T follicular helper cell (primary cell): ENCODE measurements at places on chromosomes 12 and 14.

DNA sequence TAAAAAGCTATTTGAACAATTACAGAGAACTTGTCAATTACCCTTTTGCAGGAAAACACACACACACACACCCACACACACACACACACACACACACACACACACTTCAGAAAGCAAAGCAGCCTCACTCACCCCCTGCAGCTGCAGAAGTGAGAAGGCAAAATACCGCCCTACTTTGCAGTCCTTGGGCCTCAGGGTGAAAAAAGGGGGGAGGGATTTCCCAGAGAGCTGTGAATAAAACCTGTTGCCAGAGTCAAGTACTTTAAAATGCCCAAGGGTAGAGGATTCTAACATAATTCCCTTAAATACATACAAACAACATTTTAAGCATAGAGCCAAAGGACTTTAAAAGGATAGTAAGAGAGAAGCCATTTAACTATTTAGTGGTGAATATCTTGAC is 285.9 kb downstream of the MDGA2 start:
- no peak for DNase-seq

- no peak for DNase-seq
Observed at GRCh38 chr14:104875811-104876210, 10.7 kb downstream of the CEP170B start.

- no peak for DNase-seq
Observed at GRCh38 chr12:5248230-5248629, 183.7 kb upstream of the NTF3 start.

- no peak for DNase-seq
Observed at GRCh38 chr12:13537623-13538022, 341.1 kb downstream of the EMP1 start.

- DNase-seq, result no peak
Observed at GRCh38 chr14:54738009-54738408, 164.6 kb downstream of the GCH1 start.

DNA sequence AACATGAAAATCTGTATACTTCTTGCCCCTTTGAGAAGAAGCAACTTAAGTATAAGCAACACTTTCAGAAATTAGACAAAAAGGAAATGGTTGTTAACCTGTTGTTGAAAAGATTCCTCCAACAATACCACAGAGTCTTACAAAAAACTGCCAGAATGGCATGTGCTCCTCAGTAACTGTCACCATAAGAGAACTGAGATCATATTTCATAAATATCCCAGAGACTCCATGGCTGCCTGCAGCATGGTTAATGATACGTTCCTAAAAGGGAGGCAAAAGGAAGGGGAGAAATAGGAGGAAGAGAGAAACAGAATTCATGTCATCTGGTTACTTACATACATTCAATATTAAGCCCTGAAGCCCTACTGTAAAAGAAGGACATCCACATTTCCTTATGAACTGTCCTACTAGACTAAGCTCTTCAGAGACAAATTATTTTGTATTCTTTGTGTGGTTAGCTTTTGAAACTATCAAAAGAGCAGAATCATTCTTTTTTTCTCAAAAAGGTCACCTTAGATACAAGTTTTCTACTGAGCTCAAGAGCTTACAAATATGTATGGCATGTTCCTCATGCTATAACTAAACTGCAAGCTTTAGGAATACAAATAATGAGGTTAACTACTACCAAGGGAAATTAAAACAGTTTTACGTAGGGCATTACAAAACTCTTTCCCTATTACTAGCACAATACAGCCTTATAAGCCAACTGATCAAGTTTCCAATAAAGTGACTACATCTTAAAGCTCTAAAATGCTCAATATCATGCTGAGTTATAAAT is 37.8 kb downstream of the ERGIC2 start:
- no peak for DNase-seq

GRCh38 chr12:99600388-99600787 is 47.2 kb upstream of the GARIN6 start:
- no peak for DNase-seq

GRCh38 chr14:68952531-68953195 is 26.4 kb downstream of the ACTN1 start:
- DNase-seq, result no peak

GRCh38 chr14:93525696-93526451 is 95.1 kb downstream of the UNC79 start:
- DNase-seq, result no peak

DNA sequence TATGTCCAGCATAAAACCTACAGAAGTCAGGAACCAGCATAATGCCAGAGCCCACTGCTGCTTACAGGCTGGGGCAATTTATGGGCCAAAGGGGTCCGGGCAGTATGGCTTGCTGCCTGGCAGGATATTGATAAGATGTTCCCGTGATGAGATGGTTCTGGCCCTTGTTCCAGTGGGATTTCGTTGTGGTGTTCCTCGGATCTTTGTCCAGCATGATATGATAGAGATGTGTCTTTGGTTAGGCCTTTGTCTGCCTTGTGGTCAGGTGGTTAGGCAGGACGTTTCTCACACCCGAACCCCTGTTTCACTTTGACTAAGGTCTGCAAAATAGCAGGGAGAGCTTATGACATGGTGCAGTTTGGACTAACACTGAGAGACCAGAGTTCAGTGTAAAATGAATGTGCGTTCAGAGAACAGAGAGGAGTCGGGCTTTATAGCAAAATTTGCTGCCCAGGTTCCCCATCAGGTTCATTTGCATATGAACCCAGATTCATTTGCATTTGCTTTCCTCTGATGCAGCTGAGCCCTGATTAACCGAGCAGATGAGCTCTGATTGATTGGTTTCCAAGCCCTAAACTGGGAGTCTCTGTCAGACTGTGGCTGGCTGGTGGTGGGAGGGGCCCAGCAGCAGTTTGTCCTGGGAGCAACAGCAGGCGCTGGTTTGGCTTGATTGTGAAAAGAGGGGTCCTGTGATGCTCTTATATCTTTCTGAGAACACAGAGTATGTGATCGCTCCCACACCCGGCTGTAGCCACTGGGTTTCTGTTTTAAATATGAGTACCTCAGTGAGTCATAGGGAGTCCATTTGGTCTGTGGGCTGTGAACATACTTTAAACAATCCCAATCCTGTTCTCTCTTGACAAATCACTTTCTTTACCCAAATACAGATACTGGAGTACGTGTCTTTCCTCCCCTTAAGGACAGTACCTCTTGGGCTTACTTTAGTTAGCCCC is 156.3 kb upstream of the PZP start:
- DNase-seq, result no peak

DNA sequence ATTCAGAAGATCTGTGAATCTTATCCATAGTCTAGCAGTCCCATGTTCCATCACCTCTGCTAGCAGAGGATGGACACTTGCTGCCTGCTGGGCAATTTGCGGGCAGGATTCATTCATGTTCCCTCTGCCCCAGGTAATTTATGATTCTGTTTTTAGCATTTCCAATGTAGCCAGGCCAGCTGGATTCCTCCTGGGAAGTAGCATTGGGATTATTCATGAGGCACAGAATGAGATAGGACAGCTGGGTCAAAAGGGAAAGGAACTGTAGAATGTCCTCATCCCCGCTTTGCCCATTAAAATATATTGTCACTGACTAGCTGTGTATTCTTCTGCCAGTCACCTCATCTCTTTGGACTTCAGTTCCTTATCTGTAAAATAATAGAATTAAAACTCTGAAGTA is 68.7 kb downstream of the SLC35F4 start:
- DNase-seq, result no peak

- no peak for DNase-seq
Observed at GRCh38 chr12:89370850-89371249, 18.5 kb upstream of the DUSP6 start.

DNA sequence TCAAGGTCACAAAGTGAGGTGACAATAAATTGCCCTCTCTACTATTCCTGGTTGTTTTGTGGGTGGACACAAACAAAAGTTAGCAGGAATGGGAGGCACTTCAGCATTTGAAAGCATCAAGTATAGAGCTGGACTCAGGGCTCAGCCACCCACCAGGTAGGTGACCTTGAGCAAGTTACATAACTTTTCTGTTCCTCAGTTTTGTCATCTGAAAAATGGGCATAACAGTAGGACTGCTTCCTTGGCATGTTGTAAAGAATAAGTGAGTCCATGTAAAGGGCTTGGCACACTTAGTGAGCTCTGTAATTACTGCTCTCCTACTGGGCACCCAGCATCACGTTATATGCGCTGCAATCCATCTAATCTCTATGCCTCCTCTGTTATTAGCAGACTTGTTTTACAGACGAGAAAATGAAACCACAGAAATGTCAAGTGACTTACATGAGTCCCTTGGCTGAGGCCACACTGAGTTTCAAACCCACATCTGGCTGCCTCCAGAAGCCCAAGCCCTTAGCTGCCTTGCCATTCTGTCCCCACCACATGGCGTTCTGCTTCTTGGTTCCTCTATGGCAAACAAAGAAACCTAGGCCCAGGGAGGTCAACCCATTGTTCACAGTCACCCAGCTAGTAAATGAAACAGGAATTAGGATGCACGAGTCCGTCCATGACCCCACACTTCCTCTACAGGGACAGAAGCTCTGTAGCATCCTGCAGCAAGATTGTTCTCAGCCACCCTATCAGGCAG is 63.2 kb upstream of the SLC24A4 start:
- no peak for DNase-seq

DNA sequence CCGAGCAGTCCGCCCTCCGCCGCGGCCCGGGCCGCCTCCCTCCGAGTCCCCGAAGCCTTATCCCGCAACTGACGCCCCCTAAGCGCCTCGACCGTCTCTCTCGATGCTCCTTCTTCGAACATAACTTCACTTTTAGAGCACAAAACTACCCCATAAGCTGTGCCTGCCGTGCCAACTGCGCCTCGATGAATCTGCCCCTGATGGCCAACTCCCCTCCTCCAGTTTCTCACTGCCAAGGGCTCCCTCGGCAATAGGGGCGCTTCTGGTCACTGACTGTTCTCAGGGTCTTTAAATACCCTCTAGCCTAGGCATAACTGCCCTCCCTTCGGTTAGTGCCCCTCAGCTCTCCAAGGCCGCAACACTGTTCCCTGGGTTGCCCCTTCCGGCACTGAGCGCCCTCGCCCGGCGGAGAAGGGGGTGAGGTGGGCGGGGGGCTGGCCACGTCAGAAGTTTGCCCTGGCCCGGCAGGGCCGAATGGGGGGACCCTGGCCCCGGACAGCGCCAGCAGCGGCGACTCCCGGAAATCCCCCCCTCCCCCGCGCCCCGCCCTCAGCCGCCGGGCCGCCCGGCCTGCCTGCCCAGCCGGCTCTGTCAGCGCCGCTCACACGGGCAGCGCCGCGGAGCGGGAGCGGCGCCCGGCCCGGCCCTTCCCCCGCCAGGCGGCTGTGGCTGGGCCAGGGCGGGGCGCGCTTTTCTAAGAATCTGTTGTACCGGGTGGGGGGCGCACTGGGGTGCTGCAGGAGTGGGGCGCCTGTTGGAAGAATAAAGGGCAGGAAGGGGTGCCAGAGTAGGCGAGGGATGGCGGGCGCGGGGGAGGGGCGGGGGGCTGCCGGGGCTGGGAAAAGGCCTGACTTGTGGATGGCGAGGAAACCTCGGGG is 10.6 kb downstream of the RARG start:
- DNase-seq, result no peak

DNA sequence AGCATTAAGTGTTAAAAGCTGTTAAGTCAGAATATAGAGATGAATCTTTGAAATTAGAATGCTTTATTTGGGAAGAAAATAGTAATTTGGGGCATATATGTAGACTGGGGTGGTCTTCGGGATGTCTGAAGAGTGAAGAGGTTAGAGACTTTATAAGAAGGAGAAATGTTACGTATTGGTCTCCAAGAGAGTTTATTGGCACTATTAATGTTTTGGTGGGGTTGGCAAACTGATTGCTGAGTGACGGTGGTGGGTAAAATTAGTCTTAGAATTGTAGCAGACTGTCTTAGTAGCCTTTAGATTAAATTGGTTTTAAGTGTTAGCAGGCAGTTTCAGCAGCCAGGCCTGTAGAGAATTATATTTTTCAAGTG is 4.9 kb upstream of the ATP23 start:
- no peak for DNase-seq

- no peak for DNase-seq
Observed at GRCh38 chr12:127893895-127894609, 372.9 kb upstream of the TMEM132C start.

DNA sequence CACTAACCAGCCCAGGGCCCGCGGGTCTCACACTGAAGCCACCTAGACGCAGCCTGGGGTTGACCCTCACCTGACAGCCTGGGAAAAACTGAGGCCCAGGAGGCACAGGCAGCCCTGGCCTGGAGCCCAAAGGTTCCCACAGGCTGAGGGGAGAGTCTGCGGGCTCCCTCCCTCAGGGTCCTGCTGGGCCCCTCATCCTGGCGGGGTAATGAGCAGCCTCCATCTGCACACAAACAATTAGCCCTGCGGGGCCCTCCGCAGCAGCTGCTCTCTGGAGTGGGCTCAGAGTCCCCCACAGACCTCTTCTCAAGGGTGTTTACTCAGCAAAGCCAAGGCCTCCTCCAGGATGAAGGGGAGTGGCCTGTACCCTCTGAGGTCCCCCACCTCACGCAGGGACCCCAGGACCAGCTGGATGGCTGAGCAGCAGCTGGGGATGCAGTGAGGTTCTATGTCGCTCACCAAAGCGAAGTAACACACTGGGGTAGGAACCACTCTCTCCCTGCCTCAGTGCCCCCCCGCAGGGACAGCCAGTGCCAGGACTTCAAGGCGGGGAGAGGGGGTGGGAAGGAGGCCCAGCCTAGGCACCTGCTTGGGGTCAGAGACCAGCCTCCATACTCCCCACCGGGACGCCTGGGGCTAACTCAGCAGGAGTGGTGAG is 7.3 kb downstream of the AKT1 start:
- no peak for DNase-seq

GRCh38 chr14:85530626-85531025 is 682 bp downstream of the FLRT2 start:
- no peak for DNase-seq

- DNase-seq, result no peak
Observed at GRCh38 chr14:81102217-81102616, 118.5 kb downstream of the GTF2A1 start.

- no peak for DNase-seq
Observed at GRCh38 chr14:78683206-78683605, 513.0 kb downstream of the NRXN3 start.

- no peak for DNase-seq
Observed at GRCh38 chr12:60180298-60180697, 584.5 kb downstream of the SLC16A7 start.

DNA sequence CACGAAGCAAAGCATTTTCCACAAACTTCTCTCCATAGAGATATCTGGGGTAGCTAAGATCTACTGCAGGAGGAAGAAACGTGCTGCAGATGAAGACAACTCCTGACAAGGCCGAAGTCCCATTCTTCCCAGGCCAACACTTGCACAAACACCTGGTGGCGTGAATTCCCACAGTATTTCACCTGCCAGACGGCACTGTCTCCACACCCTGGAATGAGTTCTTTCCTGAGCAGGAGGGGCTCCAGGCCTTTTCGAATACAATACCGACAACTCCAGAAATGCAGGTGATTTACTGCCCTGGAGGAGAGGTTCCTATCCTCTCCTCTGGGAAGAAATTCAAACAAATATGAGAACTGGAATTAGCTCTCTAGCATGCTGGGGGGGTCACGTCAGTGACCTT is 179.9 kb downstream of the MON2 start:
- no peak for DNase-seq
